ENCODE measurements at places on chromosomes 6 and 20. TPM values are rescaled to one million over a fixed set of nuclear protein-coding genes. Genes with fewer than 3 reads are reported as not detected.

GRCh38 chr6:53503060-53503459 lies 41.8 kb downstream of the GCLC start:
- no peak overlapping the region for H3K27ac ChIP-seq
- H3K27me3 ChIP-seq: no peaks in the 10 kb centered on the region
- H3K4me1 ChIP-seq: no peaks in the 10 kb centered on the region
- no peak for DNase-seq

DNA sequence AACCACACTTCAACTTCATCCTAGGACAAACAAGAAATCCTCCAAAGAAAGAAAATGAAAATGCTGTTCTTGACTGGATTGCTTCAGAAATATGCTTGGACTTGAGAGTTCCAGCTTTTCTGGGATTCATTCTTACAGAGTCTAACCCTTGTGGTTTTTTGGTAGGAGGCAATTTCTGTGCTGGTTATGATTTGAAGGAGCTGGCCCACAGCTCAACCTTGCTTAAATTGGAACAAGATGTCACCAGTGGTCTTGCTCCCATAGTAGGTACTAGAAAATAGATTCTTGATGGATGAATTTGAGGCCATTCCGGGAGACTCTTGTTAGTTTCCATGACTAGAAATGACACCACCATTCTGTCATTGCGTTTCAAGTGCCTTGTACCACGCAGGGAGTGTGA lies 54.3 kb upstream of the BMP6 start:
- DNase-seq: no peak
- H3K36me3 ChIP-seq: no peaks in the 10 kb centered on the region
- no peaks in the 10 kb centered on the region for H3K4me1 ChIP-seq
- peaks cover 28% of the 10 kb centered on the region for H3K27me3 ChIP-seq

PPP1R14C gene
- total RNA-seq: not detected

GRCh38 chr6:105453968-105454367 lies 51.1 kb upstream of the PREP start:
- no peak overlapping the region for H3K4me3 ChIP-seq
- no peaks in the 10 kb centered on the region for H3K27me3 ChIP-seq
- H3K36me3 ChIP-seq: no peaks in the 10 kb centered on the region
- peak overlapping the region; percentile 81 for H3K27ac ChIP-seq
- DNase-seq: no peak
- H3K4me1 ChIP-seq: peaks cover 17% of the 10 kb centered on the region

DNA sequence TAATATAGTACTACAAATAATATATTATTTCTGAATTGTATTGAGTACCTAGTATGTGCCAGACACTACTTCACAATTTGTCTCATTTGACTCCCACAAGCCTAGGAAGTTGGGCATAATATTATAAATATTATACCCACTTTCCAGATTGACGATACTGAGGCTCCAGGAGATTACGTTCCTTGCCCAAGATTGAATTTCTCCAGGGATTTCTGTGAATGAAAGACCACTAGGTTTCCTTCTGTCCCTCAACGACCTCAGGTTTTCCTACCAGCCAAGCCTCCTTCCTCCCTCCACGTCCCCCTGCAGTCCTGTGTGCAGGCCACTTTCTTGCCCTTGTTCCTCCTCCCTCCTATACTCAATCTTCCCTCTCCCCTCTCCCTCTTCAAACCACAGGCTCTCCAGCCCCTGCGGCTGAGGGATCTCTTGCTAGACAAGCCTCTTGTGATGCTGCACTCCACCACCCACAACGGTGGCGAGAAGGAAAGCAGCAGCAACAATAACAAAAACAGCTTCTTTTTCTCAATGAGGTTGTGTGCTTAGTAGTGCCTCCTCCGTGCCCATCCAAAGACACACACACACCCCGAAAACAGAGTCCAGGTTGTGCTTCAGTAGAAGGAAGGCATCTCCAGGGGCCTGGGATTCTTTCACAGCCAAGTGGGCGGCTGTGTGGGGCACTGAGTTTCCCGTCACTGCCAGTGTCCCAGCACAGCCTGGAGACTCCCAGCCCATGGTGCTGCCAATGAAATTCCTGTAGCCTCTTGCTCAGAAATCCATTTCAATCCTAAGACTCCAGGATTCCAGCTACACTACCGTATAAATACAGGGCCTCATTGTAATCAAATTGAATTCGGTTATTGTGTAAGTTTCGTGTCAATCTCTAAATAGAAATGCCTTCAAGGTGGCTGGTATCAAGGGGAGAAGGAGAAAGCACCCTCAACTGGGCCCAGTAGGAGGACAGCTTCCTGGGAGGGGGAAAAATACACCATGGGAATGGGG lies 94.4 kb downstream of the NCR2 start:
- H3K4me1 ChIP-seq: peaks cover 30% of the 10 kb centered on the region
- no peak for DNase-seq
- no peak overlapping the region for H3K4me3 ChIP-seq
- H3K27ac ChIP-seq: no peak overlapping the region
- no peaks in the 10 kb centered on the region for H3K36me3 ChIP-seq

- no peak overlapping the region for H3K4me3 ChIP-seq
- H3K27ac ChIP-seq: no peak overlapping the region
- DNase-seq: no peak
- H3K36me3 ChIP-seq: no peaks in the 10 kb centered on the region
- peaks cover 34% of the 10 kb centered on the region for H3K4me1 ChIP-seq
- no peaks in the 10 kb centered on the region for H3K27me3 ChIP-seq
Measured at GRCh38 chr6:15331629-15332251, 85.9 kb downstream of the JARID2 start.

DNA sequence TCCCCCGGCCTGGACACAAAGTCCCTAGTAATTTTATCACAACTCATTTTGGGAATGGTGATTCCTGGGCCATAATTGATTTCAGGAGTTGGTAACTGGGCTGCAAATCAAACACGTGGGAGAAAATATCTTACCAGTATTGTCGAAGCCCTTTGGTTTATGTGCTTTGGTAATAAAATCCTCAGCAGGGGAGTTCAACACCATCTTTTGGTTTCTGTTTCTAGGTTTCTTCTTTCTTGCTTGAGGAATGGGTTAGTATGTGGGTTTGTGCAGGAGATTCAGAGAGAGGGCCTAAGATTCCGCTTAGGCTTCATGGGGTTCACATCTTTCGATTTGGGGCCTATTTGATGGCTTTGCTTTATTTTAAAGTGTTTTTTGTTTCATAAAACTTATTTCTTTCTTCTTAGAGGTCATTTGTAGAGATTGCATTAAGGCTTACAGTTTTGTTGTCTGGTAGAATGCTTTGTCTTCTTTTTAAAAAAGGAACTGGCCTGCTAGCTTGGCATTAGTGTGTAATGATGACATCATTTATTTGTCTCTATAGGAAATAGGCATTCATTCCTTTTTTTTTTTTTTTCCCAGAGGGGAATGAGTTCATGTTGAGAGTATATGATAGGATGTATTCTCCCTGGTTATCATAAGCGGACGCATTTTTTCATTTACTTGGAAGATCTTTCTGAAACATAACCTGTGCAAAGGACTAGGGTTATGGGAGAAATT lies 45.8 kb downstream of the CYP24A1 start:
- H3K27ac ChIP-seq: no peak overlapping the region
- H3K27me3 ChIP-seq: no peaks in the 10 kb centered on the region
- H3K36me3 ChIP-seq: no peaks in the 10 kb centered on the region
- DNase-seq: no peak

TRIM15 gene
- not detected for total RNA-seq

PRR18 gene
- not detected for total RNA-seq

DNA sequence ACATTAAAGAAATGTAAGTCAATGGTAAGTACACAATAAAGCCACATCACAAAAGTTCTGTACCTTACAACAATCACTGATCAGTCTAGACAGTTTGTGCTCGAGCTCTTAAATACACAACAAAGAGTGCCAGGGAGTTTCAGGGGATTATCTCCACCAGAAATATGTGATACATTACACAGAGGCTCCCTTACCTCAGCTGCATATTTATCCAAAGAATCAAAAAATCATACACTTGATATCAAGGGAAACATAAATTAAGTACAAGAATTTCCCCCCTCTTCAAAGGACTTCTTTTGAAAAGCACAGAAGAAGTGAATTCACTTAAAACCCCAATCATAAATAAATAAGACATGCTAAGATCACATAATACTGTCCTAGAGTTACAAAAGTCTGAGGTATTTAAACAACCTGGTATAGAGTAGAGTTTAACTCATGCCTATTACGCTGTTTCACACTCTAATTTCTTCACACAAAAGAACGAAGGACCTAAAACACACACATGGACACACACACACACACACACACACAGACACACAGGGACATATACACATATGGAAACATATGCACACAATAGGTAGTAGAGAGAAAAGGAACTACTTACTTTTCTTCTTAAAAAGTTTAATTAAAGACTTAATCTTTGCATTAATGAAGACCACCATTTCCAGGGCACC lies 528 bp downstream of the NHSL1 start:
- H3K4me3 ChIP-seq: no peak overlapping the region
- no peaks in the 10 kb centered on the region for H3K36me3 ChIP-seq
- H3K27me3 ChIP-seq: no peaks in the 10 kb centered on the region
- DNase-seq: no peak
- no peaks in the 10 kb centered on the region for H3K4me1 ChIP-seq

DNA sequence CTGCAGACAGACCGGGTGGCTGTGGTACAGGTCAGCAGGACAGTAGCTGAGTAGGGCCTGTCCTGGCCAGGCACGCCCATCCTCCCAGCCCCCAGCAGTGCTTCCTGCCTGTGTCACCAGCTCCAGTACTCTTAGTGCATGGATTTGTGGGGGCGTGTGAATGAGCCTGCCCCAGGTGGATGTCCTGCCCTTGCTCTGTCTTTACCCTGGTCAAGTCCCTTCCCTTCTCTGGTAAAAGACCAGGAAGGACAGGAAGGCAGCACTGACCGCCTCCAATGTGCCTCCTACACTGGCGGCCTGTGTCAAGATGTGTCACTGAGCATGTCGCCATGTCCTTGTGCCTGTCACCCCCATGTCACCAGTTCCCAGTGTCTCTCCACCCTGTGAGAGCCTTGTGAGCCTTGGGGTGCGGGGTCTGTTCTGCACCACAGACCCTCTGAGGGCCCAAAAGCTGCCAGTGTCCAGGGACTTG lies 11.9 kb downstream of the TEAD3 start:
- no peak overlapping the region for H3K4me3 ChIP-seq
- peaks cover 5% of the 10 kb centered on the region for H3K4me1 ChIP-seq
- H3K36me3 ChIP-seq: no peaks in the 10 kb centered on the region

GRCh38 chr6:26491604-26492003 lies 8.5 kb upstream of the BTN1A1 start:
- H3K4me1 ChIP-seq: no peaks in the 10 kb centered on the region
- H3K27ac ChIP-seq: no peak overlapping the region
- no peaks in the 10 kb centered on the region for H3K36me3 ChIP-seq
- no peak overlapping the region for H3K4me3 ChIP-seq

- no peaks in the 10 kb centered on the region for H3K27me3 ChIP-seq
- no peak for DNase-seq
Measured at GRCh38 chr6:158548418-158549161, 11.3 kb upstream of the TMEM181 start.

- no peak overlapping the region for H3K4me3 ChIP-seq
- H3K36me3 ChIP-seq: no peaks in the 10 kb centered on the region
- no peaks in the 10 kb centered on the region for H3K27me3 ChIP-seq
- DNase-seq: no peak
Measured at GRCh38 chr6:151092591-151092990, 147.2 kb upstream of the AKAP12 start.

PLN gene
- not detected for total RNA-seq

NTSR1 gene
- total RNA-seq: not detected

DNA sequence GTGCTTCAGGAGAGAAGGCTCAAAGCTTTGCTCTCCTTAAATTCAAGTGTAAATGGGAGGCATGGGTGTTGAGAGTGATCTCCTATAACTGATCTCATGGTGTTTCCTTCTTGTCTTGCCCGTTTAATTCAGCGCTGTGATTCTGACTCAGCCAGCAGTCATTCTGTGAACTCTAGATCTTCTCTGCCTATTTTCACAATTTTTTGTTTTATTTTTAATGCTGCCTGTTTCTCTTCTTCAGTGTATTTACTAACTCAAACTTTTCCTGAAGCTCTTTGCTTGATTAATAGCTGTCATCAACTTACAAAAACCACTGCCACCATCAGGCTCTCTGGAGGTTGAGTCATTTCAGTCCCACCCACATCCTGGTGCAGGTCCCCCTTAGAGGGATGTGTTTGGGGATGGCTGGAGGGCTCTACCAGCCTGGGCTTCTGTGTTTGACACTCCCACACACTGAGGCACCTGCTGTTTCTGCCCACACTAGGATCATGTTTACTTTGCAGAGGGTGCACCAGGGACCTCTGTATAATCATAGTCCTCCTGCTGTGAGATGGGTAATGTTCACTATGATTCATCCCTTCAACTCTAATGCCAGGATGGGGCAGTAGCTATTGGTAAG lies 94.0 kb downstream of the SHLD1 start:
- DNase-seq: peak; percentile 10
- H3K27me3 ChIP-seq: no peaks in the 10 kb centered on the region
- H3K4me1 ChIP-seq: peaks cover 15% of the 10 kb centered on the region
- H3K27ac ChIP-seq: peak overlapping the region; percentile 68

GRCh38 chr6:133099573-133099972 lies 141.6 kb upstream of the EYA4 start:
- no peaks in the 10 kb centered on the region for H3K36me3 ChIP-seq
- DNase-seq: no peak
- H3K27ac ChIP-seq: no peak overlapping the region
- no peaks in the 10 kb centered on the region for H3K27me3 ChIP-seq
- H3K4me1 ChIP-seq: no peaks in the 10 kb centered on the region

GRCh38 chr20:12156252-12156651 lies 238.6 kb downstream of the BTBD3 start:
- no peaks in the 10 kb centered on the region for H3K27me3 ChIP-seq
- no peak overlapping the region for H3K27ac ChIP-seq
- no peaks in the 10 kb centered on the region for H3K36me3 ChIP-seq

GRCh38 chr20:57034001-57034400 lies 232.4 kb downstream of the BMP7 start:
- peaks cover 31% of the 10 kb centered on the region for H3K27me3 ChIP-seq
- no peaks in the 10 kb centered on the region for H3K36me3 ChIP-seq
- no peak for DNase-seq
- H3K4me3 ChIP-seq: no peak overlapping the region

FERMT1 gene
- total RNA-seq: 0.22 TPM

DNA sequence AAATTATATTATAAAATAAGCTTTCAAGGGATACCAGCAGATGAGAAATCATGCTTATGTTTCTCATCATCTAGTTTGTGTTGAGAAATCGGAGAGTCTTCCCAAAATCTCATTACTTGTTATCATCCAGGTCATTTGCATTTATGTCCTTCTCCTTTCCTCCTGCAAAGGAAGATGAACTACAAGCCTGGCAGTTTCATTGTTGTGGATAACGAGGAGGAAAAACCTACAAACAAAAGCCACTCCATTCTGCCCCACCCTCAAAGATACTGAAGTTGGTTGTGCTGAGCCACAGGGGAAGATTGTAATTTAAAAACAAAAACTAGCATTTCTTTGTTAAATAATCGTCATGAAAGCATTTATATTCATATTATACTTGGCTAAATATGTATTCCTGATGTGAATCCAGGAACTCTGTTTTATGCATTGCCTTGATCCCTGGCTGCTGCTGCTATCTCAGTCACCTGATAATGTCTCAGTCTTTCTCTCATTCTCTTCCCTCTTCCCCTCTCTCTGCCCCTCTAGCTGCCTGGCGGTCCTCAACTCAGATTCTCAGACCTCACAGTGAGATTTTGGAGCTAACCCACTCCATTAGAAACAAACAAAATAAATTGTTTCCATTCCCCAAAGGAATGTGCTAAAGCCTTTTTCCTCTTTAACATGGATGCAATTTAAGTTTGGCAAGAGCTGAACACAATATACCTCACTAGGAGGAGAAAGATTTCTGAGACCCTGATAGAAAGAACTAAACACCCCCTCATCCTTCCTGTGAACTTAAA lies 185.3 kb downstream of the ADAT2 start:
- H3K36me3 ChIP-seq: no peaks in the 10 kb centered on the region
- no peak for DNase-seq
- H3K27me3 ChIP-seq: no peaks in the 10 kb centered on the region

- H3K4me1 ChIP-seq: no peaks in the 10 kb centered on the region
- no peak for DNase-seq
- H3K4me3 ChIP-seq: no peak overlapping the region
- no peaks in the 10 kb centered on the region for H3K36me3 ChIP-seq
- H3K27ac ChIP-seq: no peak overlapping the region
Measured at GRCh38 chr20:4573564-4574355, 147.9 kb upstream of the PRND start.
